Activated CD4-positive, alpha-beta T cell treated with anti-CD3 and anti-CD28 coated beads, Interleukin-2, amount 50 U/mL, for 1 hour (primary cell): ENCODE measurements at places on chromosomes 5 and 9.

- no peak for DNase-seq
These were observed 16.9 kb upstream of the BOD1 start for GRCh38 chr5:173633304-173633703.

- no peak for DNase-seq
These were observed 93.7 kb downstream of the SGCD start for GRCh38 chr5:156420665-156421064.

DNA sequence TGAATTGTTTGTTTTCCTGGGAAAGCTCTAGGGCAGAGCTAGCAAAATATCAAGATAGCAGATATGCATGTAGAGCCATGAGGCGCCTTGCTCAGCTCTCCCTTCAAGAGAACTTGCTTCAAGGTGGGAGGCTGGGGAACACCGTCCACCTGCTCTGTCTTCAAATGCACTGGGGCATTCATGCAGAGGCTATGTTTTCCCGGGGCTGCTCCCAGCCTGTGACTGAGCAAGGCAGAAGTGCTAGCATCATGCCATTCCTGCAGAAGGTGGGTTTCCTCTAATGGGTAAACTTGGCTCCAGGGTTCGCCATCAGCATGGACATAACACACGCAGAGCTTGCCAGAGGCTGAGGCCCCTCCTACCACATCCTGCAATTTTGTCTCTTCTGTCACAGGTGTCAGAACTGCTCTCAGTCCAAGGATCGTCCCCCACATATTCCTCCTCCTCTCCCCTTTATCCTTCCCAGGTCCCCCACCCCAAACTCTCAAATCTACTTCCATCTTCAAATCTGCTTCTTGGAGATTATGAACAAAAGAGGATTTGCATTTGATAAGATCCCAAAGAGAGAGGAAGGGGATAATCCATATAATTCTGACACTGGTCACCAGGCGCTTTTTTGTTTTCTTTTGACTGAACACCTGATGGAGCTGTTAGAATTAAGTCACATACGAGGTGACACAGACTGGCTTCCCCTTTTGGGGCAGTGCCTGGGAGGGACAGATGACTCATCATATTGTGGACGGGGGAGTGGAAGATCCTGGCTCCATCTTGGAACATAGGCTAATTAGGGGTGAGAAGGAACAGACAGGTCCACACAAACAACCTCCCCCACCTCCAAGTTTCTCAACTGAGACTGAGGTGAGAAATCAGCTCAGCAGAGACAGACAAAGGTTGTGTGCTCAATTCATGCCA lies 85.0 kb upstream of the TAF11L2 start:
- no peak for DNase-seq

DNA sequence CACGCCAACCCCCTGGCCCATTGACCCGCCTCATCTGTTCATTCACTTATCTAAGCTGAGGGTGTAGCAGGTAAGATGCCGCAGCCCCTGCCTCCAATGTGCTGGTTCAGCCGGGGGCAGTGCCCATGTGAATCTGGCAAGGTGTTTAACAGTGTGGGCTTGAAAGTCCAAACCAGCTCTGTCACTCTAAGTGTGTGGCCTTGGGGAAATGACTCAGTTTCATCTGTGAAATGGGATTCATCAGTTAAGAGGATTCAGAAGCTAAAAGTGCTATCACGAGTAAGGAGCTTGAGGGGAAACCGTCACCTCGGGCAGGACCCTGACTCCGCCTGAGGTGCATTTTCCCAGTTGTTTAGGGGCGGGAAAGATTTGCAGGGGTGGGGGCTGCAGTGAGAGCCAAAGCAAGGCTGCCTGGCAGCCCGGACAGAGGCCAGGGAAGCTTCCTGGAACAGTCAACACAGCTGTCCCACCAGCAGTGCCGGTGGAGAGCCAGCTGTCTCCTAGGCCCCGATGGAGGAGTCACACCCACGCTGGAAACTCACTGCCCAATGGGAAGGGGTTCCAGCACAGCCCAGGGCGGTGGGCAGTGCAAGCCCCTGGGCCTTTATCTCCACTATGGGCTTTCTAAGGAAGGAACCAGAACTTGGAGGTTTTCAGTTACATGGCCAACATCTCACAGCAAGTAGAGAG lies 9.7 kb upstream of the URM1 start:
- no peak for DNase-seq

DNA sequence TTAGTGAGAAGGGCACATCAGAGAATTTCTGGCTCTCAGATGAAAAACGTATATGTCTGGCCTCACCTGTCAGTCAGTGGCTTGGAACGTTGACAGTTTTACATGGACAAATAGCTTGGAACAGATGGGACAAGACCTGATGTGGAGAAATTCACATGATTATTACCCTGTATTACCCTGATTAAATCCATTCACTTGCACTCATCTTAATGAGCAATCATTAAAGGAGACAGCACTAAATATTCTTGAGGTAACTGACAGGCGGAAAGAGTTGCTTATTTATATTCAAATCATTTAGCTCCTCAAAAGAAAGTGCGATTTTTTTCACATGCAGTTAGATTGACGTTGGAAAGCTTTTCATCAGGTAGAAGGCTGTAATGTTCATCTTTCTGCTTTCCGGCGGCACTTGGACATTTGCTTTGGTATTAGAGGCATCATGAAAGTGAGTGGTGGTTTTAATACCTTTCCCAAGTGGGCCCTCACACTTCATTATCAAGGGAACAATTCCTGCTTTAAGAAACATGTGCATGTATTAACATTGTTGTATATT lies 11.7 kb upstream of the TAS2R1 start:
- no peak for DNase-seq

GRCh38 chr5:2201421-2201820 lies 318.7 kb upstream of the IRX4 start:
- no peak for DNase-seq

- DNase-seq = no peak
These were observed 478.6 kb upstream of the C9orf72 start for GRCh38 chr9:28051559-28052503.

- no peak for DNase-seq
These were observed 2.8 kb downstream of the TRAF1 start for GRCh38 chr9:120923620-120924328.

GRCh38 chr9:13863112-13863511 lies 450.8 kb downstream of the NFIB start:
- DNase-seq = no peak

DNA sequence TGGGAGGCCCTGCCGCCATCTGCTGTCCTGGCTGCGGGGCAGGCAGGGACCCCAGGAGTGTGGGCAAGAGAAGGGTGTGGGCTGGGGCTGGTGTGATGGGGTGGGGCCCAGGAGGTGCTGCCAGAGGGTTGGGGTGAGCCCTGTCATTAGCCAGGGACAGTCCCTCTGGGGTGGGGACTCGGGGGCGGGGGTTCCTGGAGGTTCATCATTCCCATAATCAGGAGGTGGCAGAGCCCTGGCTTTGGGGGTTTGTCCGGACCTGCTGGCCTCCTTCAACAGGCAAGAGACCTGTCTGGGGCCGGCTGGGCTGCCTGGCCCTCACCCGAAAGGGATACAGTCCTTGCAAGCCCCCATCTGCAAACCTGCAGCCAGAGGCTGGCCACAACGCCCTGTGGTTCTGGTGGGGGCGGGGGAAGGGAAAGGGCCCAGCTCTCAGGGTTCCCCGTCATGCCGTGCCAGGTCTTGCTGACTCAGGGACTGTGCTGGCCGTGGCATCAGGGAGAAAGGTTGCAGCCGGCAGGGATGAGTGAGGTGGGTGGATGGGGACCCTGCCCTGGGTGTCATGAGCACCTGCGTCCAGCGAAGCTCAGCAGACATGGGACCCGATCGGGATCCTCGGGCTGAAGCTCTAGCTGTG lies 65.2 kb downstream of the MRPL36 start:
- DNase-seq = no peak

GRCh38 chr9:104553261-104553660 lies 15.7 kb upstream of the OR13C8 start:
- DNase-seq = no peak

- DNase-seq = no peak
These were observed 80.0 kb upstream of the GRHPR start for GRCh38 chr9:37342493-37342892.

DNA sequence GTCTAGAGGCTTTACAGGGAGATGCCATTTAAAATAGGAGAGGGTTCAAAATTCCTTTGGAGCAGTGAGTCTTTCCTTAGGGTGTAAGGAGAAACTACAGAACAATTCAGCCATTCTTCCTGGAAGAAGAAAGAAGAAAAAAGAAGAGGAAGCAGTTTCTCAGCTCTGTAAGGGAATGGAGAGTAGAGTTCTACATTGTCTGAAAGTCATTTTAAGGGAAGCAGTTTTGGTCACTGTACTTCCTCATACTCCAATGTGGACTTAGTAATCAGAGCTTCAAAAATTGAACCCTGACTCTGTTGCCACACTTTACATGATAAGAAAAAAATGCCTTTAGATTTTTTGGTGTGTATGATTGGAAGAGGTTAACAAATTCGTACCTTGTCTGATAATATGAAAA lies 122.4 kb downstream of the LRRC70 start:
- no peak for DNase-seq

DNA sequence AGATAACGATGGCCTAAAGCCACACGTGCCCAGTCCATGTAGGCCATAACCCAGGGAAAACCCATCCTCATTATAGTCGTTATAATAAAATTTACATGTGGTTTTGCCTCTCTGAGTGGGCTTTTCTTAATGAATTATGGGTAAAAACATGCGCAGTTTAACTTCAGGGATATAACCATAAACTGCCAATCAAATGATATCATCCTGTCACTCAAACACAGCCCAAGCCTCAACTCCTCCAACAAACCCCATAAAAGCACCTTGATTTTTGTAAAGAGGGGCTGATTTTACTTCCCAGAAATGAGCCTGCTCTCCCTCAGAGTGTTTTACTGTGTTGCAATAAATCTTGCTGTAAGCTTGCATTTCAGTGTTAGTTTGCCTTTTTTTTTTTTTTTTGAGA lies 15.8 kb upstream of the SETX start:
- no peak for DNase-seq

- no peak for DNase-seq
These were observed 45.1 kb upstream of the SUB1 start for GRCh38 chr5:32539981-32540845.

- no peak for DNase-seq
These were observed 171.1 kb upstream of the TLX3 start for GRCh38 chr5:171137768-171138525.

- DNase-seq = no peak
These were observed 19.1 kb downstream of the MSANTD3 start for GRCh38 chr9:100445903-100446549.

DNA sequence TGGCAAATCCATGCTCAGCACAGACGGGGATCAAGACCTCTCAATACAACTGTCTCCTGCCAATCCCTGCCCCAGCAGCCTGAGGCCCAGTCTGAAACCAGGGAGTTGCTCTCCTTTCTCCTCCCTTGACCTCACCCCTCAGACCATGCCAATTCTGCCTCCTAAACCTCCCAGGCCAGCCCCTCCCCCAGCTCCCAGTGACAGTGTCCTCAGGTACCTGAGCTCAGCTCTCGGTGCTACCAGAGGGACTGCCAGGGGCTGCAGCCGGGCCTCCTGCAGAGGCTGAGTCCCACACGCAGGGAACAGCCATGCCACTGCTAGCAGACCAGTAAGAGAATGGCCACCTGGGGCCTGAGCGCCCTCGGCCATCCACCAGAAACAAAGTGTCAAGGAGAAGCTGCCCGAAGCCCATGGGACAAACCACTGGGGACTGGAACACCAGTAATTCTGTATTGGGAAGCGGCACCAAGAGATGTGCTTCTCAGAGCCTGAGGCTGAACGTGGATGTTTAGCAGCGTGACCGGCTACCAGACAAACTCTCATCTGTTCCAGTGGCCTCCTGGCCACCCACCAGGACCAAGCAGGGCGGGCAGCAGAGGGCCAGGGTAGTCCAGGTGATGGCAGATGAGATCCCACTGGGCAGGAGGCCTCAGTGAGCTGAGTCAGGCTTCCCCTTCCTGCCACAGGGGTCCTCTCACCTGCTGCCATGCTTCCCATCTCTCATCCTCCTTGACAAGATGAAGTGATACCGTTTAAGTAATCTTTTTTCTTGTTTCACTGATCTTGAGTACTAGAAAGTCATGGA lies 557 bp upstream of the IL3 start:
- no peak for DNase-seq

DNA sequence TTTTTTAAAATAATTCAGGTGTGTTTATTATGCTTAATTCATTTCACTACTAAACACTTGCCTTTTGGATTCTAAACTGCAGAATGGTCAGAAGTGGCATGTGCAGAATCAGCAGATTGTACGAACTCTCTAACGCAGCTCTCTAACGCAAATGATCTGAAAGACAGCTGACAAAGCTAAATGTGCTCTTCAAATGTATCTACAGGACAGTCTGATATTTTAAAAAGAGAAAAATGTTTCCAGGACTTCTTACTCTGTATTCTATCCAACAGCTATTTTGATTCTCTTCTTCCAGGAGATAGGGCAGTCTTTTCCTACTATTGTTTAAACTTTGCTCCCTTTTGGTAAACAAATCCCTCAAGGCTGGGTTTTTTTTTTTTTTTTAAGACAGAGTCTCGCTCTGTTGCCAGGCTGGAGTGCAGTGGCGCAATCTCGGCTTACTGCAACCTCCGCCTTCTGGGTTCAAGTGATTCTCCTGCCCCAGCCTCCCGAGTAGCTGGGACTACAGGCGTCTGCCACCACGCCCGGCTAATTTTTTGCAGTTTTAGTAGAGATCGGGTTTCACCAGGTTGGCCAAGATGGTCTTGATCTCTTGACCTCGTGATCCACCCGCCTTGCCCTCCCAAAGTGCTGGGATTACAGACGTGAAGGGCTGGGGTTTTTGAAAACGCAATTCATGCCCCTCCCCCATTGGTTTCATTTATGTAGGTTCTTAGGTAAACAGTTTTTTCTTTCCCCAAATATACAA lies 1.2 kb downstream of the NMRK1 start:
- no peak for DNase-seq

DNA sequence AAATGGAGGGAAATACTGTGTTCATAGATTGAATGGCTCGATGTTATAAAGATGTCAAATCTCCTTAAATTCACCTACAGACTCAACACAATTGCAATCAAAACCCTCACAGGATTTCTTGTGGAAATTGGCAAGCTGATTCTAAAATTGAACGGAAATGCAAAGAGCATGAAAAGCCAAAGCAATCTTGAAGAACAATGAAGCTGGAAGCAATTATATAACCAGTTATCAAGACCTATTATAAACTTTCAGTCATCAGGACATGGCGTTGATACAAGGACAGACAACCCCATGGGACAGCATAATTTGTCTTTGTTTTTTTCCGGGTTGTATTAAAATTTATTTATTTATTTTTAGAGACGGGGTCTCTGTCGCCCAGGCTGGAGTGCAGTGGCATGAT lies 53.5 kb upstream of the OTULINL start:
- DNase-seq = no peak
